Kidney glomerular epithelial cell (primary cell): ENCODE measurements at places on chromosomes 1 and 21.

DNA sequence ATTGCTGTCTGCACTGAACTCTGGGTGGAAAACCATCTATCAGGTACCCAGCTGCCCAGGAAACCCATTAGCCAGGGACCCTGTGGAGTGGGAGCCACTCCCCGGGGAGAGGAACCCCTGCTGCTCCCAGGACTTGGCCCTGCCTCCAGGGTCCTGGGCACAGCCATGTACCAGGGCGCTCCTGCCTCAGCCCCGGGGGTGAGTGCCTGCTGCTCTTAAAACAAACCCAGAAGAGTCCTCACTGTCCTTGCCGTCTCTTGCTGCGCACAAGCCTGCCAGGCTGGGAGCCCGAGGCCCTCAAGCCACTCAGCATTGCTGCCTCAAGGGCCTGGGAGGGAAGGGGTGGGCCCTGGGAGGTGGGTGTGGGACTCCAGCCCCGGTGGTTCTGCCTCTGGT, 3.4 kb upstream of the SLC25A34 start:
- DNase-seq, result no peak

DNA sequence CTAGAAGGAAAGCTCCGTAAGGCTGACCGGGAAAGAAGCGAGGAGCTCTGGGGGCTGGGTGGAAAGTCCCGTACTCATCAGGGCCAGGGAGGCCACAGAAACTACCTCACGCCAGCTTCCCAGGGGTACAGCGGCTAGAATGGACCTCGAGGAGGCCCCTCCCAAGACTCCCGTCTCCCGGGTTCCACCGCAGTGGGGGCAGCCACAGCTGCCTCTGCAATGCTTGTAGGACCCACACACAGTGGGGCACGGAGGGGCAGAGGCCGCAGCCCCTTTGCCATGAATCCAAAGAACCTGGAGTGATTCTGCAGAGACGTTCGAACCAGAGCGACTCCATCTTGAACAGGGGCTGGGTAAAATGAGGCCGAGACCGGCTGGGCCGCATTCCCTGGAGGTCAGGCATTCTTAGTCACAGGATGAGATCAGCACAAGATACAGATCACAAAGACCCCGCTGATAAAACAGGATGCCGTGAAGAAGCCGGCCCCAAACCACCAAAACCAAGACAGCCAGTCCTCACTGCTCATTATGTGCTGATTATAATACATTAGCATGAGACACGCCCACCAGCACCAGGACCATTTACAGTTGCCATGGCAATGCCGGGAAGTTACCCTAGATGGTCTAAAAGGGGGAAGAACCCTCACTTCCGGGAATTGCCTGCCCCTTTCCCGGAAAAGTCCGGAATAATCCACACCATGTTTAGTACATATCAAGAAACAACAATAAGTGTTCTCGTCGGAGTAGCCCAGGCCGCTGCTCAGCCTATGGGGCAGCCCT, 1.6 kb upstream of the ANKRD65 start:
- DNase-seq, result no peak

DNA sequence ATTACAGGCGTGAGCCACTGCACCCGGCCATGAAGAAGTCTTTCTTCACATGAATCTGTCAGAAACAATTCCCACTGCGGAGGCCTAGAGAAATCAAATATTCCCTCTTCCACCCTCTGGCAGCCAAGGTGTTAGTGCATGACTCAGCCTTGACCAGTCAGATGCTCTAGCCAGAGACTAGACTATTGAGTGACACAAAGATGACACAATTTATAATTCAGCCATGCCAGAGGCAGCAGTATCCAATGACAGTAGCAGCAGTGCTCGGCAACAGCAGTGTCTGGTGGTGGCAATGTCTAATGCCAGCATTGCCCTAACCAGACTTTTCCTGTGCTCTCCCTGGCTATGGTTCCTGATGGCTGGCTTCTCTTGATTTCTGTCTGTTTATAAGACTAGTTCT, 8.7 kb downstream of the CTXND2 start:
- DNase-seq, result peak; percentile 49

GRCh38 chr1:248856176-248856575, 2.7 kb downstream of the ZNF692 start:
- DNase-seq, result no peak

DNA sequence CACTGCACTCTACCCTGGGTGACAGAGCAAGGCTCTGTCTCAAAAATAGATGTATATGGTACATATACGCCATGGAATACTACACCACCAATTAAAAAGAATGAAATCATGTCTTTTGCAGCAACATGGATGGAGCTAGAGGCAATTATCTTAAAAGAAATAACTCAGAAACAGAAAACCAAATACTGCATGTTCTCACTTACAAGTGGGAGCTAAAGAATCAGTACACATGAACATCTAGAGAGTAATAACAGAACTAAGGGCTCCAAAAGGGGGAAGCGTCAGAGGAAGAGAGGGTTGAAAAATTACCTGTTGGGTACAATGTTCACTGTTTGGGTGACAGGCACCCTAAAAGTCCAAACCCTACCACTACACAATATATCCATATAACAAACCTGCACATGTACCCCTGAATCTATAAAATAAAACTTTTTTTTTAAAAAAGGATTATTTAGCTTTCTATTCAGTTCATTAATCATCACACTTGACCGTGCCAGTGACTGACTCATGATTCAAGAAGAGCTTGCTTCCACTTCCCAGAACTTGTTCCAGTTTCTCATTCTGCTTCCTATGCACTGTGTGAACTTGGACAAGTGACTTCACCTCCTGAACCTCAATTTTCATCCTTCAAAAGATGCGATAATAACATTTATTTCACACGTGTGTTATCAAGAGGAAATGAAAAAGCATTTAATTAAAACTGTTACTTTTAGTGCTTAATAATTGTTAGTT, 109.6 kb downstream of the PLPP3 start:
- peak; percentile 28 for DNase-seq

DNA sequence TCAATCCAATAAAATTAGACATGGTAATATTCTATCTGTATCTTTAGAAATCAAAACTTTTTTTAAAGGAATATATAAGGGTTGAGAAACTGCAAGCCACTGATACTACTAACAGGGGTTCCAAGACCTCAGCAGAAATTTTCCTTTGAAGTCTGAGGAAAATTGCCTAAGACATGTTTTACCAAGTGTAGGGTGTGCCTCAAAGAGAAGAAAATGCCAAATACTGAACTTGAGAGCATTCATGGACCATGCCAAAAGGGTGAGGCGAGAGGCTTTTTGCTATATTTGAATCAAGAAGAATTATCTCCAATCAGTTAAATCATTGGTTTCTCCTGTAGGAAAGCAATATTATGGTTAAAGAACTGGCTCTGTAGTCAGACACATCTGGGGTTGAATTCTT, 207.9 kb upstream of the B3GALT2 start:
- DNase-seq, result no peak

GRCh38 chr1:67629370-67630075, 55.5 kb upstream of the GADD45A start:
- DNase-seq, result peak; percentile 22

- DNase-seq, result no peak
Observed at GRCh38 chr1:218931324-218931723, 242.4 kb upstream of the LYPLAL1 start.

- peak; percentile 5 for DNase-seq
Observed at GRCh38 chr1:198042168-198042567, 114.6 kb upstream of the NEK7 start.

- DNase-seq, result peak; percentile 51
Observed at GRCh38 chr1:233440951-233441401, 113.5 kb downstream of the MAP3K21 start.

DNA sequence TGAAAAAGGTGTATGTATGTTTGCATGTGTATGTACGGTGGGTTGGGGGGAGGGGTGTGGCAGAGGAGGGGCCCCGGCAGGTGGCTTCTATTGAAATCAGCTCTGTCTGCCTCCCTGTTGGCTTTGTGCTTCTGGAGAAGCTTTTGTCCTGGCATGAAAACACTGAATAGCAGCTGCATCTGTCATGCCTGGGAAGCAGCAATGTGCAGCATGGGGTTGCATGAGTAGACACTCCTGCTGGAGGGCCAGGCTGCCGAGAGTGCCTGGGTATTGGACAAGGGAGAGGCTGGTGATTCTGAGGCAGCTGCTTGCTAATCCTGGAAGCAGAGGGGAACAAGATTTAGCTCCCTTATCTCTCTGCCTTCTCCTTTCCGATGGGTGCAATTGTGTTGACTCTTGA, 20.5 kb downstream of the MAPKAPK2 start:
- DNase-seq, result peak; percentile 18

GRCh38 chr1:47432071-47433036, 5.5 kb upstream of the FOXD2 start:
- peak; percentile 78 for DNase-seq

GRCh38 chr1:6185151-6185550, 5.0 kb upstream of the CHD5 start:
- peak; percentile 69 for DNase-seq

- no peak for DNase-seq
Observed at GRCh38 chr1:5388622-5389021, 603.6 kb downstream of the NPHP4 start.
